ENCODE measurements at places on chromosomes 6 and 20. TPM values are rescaled to one million over a fixed set of nuclear protein-coding genes. Genes with fewer than 3 reads are reported as not detected.
A peak's percentile ranks its signal among the peaks of the same experiment; 100 is the strongest.

Gene TFAP2C
- 0.18 TPM for polyA plus RNA-seq

Gene BTNL2
- polyA plus RNA-seq = not detected

Gene FNDC11
- polyA plus RNA-seq = 0.35 TPM

Gene CLIC5
- polyA plus RNA-seq = 42.3 TPM

Gene PI16
- 43.1 TPM for polyA plus RNA-seq

Gene TSPO2
- not detected for polyA plus RNA-seq

Gene PRDM13
- 0.02 TPM for polyA plus RNA-seq

Gene PDYN
- not detected for polyA plus RNA-seq

Gene ACTL10
- polyA plus RNA-seq = not detected

GRCh38 chr6:44456070-44456965 lies 68.8 kb downstream of the CDC5L start:
- peak; percentile 46 for DNase-seq
- peaks cover 4% of the 10 kb centered on the region for H3K4me1 ChIP-seq
- H3K4me3 ChIP-seq = no peak overlapping the region

GRCh38 chr20:49462626-49463025 lies 19.8 kb downstream of the KCNB1 start:
- no peaks in the 10 kb centered on the region for H3K27me3 ChIP-seq
- no peak for DNase-seq
- no peak overlapping the region for H3K4me3 ChIP-seq

DNA sequence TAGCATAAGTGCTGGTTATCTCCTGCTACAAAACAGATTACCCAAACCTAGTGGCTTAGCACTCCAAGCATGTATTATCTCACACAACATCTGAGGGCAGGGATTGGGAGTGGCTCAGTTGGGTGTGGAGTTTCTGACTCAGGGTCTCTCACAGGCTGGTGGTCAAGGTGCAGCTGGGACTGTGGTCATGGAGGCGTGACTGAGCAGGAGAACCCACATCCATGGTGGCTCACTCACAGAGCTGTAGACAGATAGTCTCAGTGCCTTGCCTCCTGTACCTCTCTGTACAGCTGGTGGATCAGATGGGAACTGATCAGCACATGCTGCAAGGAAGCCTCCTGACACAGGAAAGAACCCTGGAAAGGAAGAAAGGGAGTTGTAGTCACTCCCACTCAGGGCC lies 83.1 kb upstream of the CST7 start:
- no peaks in the 10 kb centered on the region for H3K36me3 ChIP-seq
- no peak for DNase-seq
- H3K4me1 ChIP-seq = no peaks in the 10 kb centered on the region
- no peaks in the 10 kb centered on the region for H3K27me3 ChIP-seq

DNA sequence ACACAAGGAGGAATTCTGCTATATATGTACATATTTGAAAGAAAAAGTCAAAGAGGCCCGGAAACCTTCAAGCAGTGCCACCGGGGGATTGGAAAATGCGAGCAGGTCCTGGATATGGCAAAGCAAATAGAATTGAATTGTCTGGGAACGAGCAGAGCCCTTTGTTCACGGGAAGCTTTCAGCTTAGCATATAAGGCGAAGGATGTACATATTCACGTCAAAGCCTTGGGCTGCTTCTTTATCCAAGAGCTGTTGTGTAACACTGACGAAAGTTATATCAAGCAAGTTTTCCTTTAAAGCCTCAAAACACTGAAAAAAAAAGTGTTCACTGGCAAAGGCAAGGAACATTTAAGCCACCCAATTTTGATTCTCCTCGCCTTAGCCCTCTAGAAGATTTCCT lies 171.0 kb downstream of the GPX5 start:
- H3K27ac ChIP-seq = no peak overlapping the region
- H3K4me3 ChIP-seq = no peak overlapping the region
- DNase-seq = no peak
- no peaks in the 10 kb centered on the region for H3K36me3 ChIP-seq
- no peaks in the 10 kb centered on the region for H3K27me3 ChIP-seq

DNA sequence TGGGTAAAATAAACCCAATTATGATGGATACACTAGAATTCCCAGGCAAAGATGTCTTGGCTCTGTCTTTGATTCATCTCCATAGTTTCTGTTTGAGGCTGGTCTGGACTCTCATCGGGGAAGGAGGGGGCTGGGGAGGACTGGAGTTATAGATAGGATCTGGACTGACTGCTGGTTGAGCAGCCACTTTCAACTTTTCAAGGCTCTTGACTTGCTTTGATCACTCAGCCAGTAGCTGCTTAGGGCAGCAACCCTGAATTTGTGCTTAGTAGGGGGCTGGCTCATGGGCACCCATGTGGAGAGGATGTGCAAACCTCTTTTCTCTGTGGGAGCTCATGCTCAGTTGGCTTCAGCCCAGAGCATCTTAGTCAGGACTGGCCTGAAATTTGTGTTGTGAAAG lies 114.0 kb upstream of the NEDD9 start:
- H3K4me3 ChIP-seq = no peak overlapping the region
- peaks cover 1% of the 10 kb centered on the region for H3K4me1 ChIP-seq
- no peak for DNase-seq
- H3K36me3 ChIP-seq = no peaks in the 10 kb centered on the region
- no peaks in the 10 kb centered on the region for H3K27me3 ChIP-seq

- no peaks in the 10 kb centered on the region for H3K27me3 ChIP-seq
- DNase-seq = no peak
- H3K4me3 ChIP-seq = no peak overlapping the region
- no peak overlapping the region for H3K27ac ChIP-seq
- no peaks in the 10 kb centered on the region for H3K36me3 ChIP-seq
Observed at GRCh38 chr20:62248890-62249560, 10.7 kb downstream of the OSBPL2 start.

DNA sequence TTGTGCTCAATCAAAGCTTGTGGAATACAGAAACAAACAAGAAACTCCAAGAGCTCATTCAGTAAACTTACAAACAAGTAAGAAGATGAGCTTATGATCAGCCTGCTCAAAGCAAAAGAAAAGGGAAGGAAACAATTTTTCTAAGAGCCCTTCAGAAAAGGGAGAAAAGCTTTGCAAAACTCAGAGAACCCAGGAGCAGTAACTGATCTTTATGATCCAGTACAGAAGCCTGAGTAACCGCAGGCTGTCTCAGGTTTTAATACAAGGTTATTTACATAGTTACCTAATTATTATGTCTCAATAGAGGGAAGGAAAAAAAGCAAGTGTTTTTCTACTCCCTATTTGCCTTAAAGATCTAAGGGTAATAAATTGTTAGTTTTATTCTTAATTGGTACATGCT lies 226.5 kb downstream of the MAFB start:
- H3K27ac ChIP-seq = no peak overlapping the region
- no peaks in the 10 kb centered on the region for H3K36me3 ChIP-seq
- H3K27me3 ChIP-seq = no peaks in the 10 kb centered on the region

DNA sequence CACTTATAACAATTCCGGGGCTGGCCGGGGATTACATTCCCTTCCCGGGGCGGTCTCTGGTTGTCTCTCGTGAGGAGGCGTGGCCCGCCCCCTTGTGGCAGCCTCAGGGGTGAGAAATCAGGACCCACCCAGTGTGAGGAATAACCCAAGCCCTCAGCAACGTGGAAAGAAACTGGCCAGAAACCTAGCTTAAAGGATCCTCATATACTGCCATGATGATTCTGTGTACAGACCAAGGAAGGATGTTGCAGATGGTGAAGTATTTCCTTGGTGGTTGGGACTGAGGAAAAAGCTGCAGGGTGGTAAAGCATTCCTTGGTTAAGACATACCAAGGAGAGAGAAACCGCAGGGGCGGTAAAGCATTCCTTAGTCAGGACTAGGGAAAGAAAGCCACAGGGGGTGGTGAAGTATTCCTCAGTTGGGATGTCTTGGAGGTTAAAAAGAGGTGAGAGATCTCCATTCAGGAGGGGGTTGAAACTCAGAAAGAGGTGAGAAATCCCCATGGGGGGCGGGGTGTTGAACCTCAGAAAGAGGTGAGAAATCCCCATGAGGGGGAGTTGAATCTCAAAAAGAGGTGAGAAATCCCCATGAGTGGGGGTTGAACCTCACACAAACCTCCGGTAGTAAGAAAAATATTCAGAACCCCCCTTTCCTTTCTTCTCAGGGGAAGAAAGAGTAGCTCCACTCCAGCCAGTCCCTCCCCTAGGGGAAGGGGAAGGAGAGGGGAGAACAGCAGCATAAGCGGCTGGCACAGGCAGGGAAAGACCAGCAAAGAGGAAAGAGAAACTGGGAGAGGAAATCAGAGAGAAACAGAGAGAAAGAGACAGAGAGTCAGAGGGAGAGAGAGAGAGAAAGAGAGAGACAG lies 238.1 kb downstream of the RNGTT start:
- no peak overlapping the region for H3K4me3 ChIP-seq
- no peaks in the 10 kb centered on the region for H3K36me3 ChIP-seq
- H3K27ac ChIP-seq = no peak overlapping the region
- no peaks in the 10 kb centered on the region for H3K27me3 ChIP-seq
- no peaks in the 10 kb centered on the region for H3K4me1 ChIP-seq
- peak; percentile 55 for DNase-seq

DNA sequence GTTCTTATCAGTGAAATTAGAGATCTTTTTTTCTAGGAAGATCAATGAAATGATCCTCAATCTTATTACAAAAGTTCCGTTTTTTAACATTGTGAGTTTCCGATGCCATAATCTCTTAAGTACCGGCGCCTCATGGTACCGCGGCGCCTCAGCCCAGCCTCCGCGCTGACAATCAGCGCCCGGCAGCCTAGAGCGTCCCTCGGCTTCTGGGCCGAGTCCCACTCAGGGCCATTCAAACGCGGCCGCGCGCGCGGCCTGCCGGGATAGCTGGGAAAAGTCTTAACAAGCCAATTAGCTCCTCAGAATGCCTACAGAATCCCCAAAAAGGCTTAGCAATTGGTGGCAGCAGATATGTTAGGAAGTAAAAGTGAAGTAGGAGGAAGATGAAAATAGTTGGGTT lies 204.8 kb downstream of the ADGB start:
- no peaks in the 10 kb centered on the region for H3K27me3 ChIP-seq
- no peak overlapping the region for H3K4me3 ChIP-seq
- no peak for DNase-seq
- H3K27ac ChIP-seq = no peak overlapping the region
- no peaks in the 10 kb centered on the region for H3K36me3 ChIP-seq

GRCh38 chr6:149963212-149963461 lies 606 bp upstream of the ULBP1 start:
- H3K27me3 ChIP-seq = no peaks in the 10 kb centered on the region
- H3K4me3 ChIP-seq = no peak overlapping the region
- peaks cover 11% of the 10 kb centered on the region for H3K4me1 ChIP-seq

DNA sequence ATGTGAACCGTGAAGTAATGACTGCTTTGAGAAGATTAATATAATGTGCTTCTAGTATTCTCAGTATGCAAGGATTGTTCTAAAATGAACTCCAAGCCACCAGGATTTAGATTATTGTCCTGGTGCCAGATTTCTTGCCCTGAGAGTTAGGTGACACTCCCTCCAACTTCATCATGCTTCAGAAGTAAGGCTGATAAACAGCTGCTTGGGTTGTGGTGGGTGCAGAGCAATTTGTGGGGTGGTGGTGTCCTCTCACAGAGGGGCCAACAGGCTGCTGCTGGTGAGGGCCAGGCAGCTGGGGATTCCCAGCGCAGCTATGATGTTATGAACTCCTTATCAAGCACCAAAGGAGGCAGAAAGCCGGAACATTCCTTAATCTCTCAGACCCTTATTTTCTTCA lies 114.6 kb downstream of the MCHR2 start:
- no peaks in the 10 kb centered on the region for H3K27me3 ChIP-seq
- no peak for DNase-seq
- H3K4me1 ChIP-seq = no peaks in the 10 kb centered on the region

- no peak overlapping the region for H3K4me3 ChIP-seq
- DNase-seq = no peak
- no peaks in the 10 kb centered on the region for H3K27me3 ChIP-seq
- H3K27ac ChIP-seq = no peak overlapping the region
- H3K36me3 ChIP-seq = no peaks in the 10 kb centered on the region
Observed at GRCh38 chr6:148027201-148027600, 315.4 kb upstream of the SASH1 start.

- DNase-seq = no peak
- H3K4me1 ChIP-seq = no peaks in the 10 kb centered on the region
- no peak overlapping the region for H3K27ac ChIP-seq
- H3K4me3 ChIP-seq = no peak overlapping the region
- H3K36me3 ChIP-seq = no peaks in the 10 kb centered on the region
Observed at GRCh38 chr20:63232235-63233060, 3.3 kb upstream of the BIRC7 start.

DNA sequence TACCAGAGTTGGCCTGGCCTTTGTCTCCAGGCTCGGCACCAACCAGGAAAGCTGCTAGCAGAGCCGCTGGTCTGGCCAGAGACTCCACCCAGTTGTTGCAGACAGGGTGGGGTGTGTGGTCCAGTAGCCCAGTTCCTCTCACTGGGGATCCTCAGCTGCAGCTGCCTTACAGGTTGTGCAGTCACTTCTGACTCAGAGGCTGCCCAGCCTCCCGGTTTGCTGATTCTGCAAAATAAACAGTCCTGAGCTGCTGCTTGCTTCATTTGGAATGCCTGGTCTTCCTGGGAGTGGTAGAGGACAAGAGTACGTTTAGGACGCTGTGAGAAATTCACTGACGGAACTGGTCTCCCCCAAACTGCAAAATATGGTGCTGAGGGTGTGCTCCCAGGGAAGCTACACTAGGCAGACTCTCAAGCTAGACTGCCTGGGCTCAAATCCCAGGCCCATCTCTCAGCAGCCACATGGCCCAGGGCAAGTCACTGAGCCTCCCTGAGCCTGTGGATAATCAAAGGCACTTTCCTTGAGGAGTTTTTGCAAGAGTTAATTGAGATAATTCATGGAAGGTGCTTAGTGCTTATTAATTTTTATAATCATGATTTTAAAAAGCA lies 246.1 kb downstream of the TFAP2C start:
- H3K4me3 ChIP-seq = no peak overlapping the region
- DNase-seq = no peak
- no peaks in the 10 kb centered on the region for H3K27me3 ChIP-seq
- H3K4me1 ChIP-seq = no peaks in the 10 kb centered on the region
- no peak overlapping the region for H3K27ac ChIP-seq

DNA sequence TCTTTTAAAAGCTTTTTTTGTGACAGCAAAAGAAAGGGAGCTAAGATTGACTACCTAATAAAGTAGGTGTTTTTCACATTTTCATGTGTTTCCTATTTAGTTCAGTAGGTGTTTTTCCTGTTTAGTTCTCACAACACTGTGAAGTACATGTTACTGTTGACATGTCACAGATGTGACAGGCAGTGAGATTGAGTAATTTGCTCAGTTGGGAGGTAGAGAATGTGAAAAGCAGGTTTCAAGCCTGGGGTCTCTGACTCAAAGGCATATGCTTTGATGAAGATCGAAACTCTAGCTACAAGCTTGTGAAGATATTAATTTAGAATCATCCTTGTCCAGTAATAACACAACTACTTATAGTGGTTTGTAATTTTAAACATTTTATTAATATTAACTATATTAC lies 43.1 kb downstream of the SLX4IP start:
- no peaks in the 10 kb centered on the region for H3K36me3 ChIP-seq
- DNase-seq = no peak
- H3K27ac ChIP-seq = no peak overlapping the region
- H3K4me1 ChIP-seq = no peaks in the 10 kb centered on the region

- no peak overlapping the region for H3K4me3 ChIP-seq
- DNase-seq = no peak
- no peaks in the 10 kb centered on the region for H3K36me3 ChIP-seq
- H3K27me3 ChIP-seq = no peaks in the 10 kb centered on the region
Observed at GRCh38 chr6:137928286-137928685, 61.2 kb downstream of the TNFAIP3 start.
